ENCODE measurements at places on chromosomes 5 and 9.

DNA sequence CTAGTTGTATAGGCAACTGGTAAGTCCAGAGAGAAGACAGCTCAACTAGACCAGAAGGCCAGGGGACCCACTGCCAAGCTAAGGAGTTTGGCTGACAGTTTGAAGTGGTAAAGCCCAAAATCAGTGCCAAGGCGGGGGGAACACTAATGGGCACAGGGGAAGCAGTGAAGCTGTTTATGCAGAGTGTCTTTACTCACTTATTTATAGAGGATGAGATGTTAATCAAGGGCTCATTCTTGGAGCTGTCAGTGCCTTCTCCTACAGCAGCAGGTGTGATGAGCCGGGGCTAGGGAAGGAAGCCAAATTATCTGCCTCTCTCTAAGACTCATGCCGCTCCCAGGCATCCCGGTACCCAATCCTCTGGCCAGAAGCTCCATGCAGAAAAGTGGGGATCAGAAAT is 75.2 kb upstream of the GALNT10 start:
- DNase-seq = no peak

GRCh38 chr5:130836729-130837649 is 328.1 kb downstream of the HINT1 start:
- DNase-seq = no peak

- no peak for DNase-seq
Observed at GRCh38 chr5:176400382-176401156, 12.0 kb downstream of the HIGD2A start.

GRCh38 chr5:54460181-54460919 is 4.9 kb downstream of the HSPB3 start:
- no peak for DNase-seq

DNA sequence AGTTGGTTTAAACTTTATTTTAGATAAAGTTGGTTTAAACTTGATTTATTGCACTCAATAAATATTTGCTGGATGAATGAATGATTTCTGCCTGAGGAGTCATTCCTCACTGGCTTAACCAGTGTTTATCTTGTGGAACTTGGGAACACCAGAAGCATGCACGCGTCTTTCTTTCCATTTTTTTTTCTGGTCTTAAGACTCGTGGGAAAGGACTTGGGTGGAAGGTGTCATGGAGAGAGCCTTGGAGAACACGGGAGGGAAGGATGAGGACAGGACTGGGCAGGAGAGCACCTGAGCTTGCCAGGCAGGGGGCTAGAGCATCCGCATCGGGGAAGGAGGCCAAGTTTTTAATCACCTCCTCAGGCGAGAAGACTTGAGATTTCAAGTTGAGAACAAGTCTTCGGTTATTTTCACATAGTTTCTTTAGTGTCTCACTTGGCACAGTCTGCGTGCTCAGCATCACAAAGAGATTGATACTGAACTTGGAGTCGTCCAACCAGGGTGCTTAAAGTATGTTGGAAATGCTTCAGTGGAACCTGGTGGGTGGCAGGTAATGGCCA is 144.2 kb downstream of the PDZD2 start:
- no peak for DNase-seq

DNA sequence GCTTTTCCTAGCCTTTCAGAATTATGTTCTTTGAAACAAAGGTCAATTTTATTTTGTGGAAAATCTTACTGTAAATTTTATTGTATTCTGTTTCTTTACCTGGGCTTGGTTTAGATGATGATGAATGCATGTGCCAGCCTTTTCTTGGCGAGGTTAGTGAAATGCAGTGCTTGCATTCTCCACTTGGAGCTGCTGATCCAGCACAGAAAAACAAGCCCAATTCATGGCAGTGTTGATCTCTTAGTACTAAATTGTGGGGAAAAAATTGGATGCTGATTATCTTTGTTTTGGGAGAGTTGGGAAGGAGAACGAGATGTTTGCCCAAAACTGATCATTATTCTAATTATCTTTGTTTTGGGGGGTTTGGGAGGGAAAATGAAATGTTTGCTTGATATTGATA is 3.7 kb downstream of the HABP4 start:
- DNase-seq = no peak

GRCh38 chr5:57842364-57843058 is 359.9 kb upstream of the ACTBL2 start:
- DNase-seq = no peak

DNA sequence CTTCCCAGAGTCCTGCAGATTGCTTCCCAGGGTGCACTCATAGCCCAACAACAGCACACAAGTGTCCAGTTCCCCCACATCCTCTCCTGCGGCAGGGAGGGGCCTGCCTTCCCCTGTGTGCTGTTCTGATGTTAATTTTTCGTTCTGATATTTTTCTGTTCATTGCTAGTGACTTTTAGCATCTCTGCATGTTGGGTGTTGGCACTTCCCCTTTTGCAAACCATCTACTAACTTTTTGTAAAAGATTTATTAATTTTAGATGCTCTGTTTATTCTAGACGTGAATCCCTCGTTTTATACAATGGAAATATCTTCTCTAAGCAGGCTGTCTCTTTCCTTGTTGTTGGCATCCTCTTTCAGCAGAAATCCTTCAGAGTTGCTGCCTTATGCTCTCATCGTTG is 97.3 kb upstream of the DAP start:
- DNase-seq = no peak

DNA sequence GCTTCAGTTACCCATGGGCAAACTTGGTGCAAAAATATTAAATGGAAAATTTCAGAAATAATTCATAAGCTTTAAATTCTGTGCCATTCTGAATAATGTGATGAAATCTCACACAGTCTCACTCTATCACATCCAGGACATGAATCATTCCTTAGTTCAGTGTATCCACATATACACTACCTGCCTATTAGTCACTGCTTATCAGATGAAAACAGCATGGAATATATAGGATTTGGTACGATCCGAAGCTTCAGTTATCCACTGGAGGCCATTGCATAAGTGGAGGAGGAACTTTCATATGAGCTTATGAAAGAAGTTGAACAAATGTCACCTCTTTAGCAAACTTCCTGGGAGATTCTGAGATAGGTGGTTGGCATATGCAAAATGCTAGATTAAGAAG is 64.2 kb downstream of the GAPVD1 start:
- DNase-seq = no peak

DNA sequence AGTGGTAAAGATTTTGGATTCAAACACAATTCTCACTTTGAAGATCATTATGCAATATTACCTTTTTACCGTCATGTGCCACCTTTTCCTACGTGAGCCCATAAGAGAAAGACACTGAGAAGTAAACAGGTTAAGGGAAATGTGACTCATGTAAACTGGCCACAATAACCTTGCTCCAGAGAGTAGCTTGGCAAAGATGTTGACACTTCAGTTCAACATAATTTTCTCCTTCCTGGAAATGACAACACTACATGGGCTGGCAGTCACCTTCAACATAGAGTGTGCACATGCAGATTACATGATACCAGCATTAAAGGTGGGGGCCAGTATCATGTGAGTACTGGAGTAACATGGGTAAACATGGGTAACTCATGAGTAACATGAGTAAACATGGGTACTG is 141.9 kb downstream of the CDK5RAP2 start:
- no peak for DNase-seq

- no peak for DNase-seq
Observed at GRCh38 chr5:154858972-154859871, 795 bp downstream of the CNOT8 start.

- DNase-seq = no peak
Observed at GRCh38 chr9:108919517-108919916, 14.4 kb downstream of the ELP1 start.

- no peak for DNase-seq
Observed at GRCh38 chr9:111621895-111622480, 9.1 kb upstream of the DNAJC25 start.

- no peak for DNase-seq
Observed at GRCh38 chr5:97728920-97729319, 545.9 kb upstream of the RIOK2 start.

DNA sequence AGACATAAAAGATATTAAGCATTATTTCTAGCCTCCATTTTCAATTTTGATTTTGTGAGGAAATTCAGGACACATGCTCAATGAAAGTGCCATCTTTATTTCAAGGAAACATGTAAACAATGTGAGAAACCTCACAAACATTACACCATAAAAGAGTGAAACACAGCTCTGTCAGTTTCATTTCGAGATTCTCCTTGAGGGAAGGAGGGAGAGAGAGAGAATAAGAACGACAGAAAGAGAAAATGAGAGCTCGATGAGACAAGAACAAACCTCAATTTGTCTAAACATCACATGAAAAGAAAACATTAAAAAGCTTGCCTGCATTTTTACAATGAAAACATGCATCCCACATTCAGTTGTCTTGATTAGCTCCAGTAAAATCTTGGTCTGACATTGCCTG is 553.5 kb upstream of the MEF2C start:
- DNase-seq = no peak
